ENCODE measurements at places on chromosomes 4 and X. TPM values are rescaled to one million over a fixed set of nuclear protein-coding genes. Genes with fewer than 3 reads are reported as not detected.

ZXDA gene
- 5.7 TPM for total RNA-seq

SOD3 gene
- total RNA-seq, result 11.8 TPM

COL4A5 gene
- total RNA-seq, result 48.1 TPM

GAGE12E gene
- not detected for total RNA-seq

CITED1 gene
- 0.45 TPM for total RNA-seq

CFAP99 gene
- not detected for total RNA-seq

ERCC6L gene
- 21.2 TPM for total RNA-seq

TMEM31 gene
- total RNA-seq, result not detected

MAGEA12 gene
- total RNA-seq, result 0.27 TPM

GABRA4 gene
- total RNA-seq, result 0.50 TPM

TMEM255A gene
- 0.28 TPM for total RNA-seq

ADH4 gene
- total RNA-seq, result not detected

BEND2 gene
- not detected for total RNA-seq

SLC7A11 gene
- 32.2 TPM for total RNA-seq

Measured in GM23338 (cell line).